ENCODE measurements at places on chromosomes 16 and 17. TPM values are rescaled to one million over a fixed set of nuclear protein-coding genes. Genes with fewer than 3 reads are reported as not detected.

The CNTNAP1 gene
- total RNA-seq, result 15.0 TPM

The MAP3K14 gene
- 1.7 TPM for total RNA-seq

The CHD9NB gene
- 2.3 TPM for total RNA-seq

The COG7 gene
- 14.8 TPM for total RNA-seq

The WNT3 gene
- 2.0 TPM for total RNA-seq

The NECAB2 gene
- total RNA-seq, result not detected

The TLCD3B gene
- 0.19 TPM for total RNA-seq

The TEKT5 gene
- total RNA-seq, result not detected

The RNF227 gene
- total RNA-seq, result 8.5 TPM

The SMCR8 gene
- total RNA-seq, result 14.2 TPM

The RNF222 gene
- not detected for total RNA-seq

The FOXC2 gene
- total RNA-seq, result 7.3 TPM

The TEX14 gene
- total RNA-seq, result under 0.01 TPM

The ACSM2B gene
- total RNA-seq, result under 0.01 TPM
